H1 (cell line): ENCODE measurements at places on chromosomes 3 and 15. TPM values are rescaled to one million over a fixed set of nuclear protein-coding genes. Genes with fewer than 3 reads are reported as not detected.

DNA sequence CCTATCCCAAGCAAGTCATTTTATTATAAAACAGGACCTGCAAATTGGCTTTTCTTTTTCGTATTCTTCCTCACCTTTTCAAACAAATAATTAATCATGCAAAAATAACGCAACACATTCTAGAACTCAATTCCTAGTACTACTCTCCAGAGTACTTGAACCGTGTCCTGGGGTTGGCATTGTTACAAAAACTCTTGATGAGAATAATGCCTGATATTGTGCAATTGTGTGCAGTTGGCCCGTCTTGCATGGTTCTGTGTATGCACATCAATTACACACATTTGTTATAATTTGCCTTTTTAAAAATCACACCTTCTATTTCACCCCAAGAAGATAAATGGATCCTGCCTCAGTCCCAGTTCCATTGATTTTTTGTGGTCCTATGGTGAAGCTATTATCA, 205.4 kb downstream of the EPHB1 start:
- no peak for DNase-seq
- no peaks in the 10 kb centered on the region for H3K27me3 ChIP-seq
- H3K36me3 ChIP-seq = no peaks in the 10 kb centered on the region
- H3K27ac ChIP-seq = no peak overlapping the region

- no peaks in the 10 kb centered on the region for H3K36me3 ChIP-seq
- no peak overlapping the region for H3K4me3 ChIP-seq
- H3K27ac ChIP-seq = no peak overlapping the region
- no peaks in the 10 kb centered on the region for H3K4me1 ChIP-seq
- no peak for DNase-seq
Measured at GRCh38 chr3:44400771-44401170, 62.2 kb downstream of the TCAIM start.

DNA sequence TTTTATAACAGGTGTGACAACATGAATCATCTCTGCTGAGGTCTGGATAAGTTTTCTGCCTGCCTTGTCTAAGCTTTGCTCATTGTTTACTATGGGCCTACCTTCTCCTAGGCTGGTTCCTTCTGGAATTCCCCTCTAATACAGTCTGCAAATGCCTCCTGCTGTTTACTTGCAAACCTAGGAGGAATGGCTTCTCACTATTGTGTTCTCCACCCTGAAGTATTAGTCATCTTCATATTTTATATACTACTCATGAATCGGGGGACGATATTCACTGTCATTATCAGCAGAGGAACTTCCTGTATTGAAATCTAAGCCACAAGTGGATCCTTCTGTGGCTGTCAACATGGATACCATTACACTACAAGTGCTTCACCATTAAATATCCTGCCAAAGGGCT, 154.8 kb downstream of the PLCL2 start:
- H3K4me1 ChIP-seq = no peaks in the 10 kb centered on the region
- H3K4me3 ChIP-seq = no peak overlapping the region
- H3K36me3 ChIP-seq = no peaks in the 10 kb centered on the region
- no peaks in the 10 kb centered on the region for H3K27me3 ChIP-seq

GRCh38 chr3:47652142-47652541, 73.5 kb upstream of the CSPG5 start:
- DNase-seq = no peak
- peaks cover 45% of the 10 kb centered on the region for H3K36me3 ChIP-seq
- no peak overlapping the region for H3K4me3 ChIP-seq
- no peak overlapping the region for H3K27ac ChIP-seq
- no peaks in the 10 kb centered on the region for H3K27me3 ChIP-seq

DNA sequence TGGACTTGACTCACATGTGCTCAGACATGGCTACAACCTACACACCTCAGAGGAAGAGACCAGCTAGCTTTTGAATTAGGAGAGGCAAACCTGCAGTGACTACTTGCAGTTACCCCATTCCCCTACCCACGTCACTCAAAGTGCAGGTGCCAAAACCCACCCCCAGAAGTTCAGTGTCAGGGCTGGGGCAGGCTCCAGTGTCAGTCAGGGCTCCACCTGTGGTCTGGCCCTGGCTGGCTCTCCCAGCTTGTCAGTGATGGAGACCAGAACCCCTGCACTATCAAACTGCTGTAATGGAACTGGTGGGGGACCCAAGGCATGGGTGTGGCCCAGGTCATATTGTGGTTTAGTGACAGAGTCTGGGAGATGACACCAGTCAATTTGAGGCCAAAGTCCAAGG, 32.6 kb upstream of the SLC41A3 start:
- H3K4me1 ChIP-seq = no peaks in the 10 kb centered on the region
- H3K27ac ChIP-seq = no peak overlapping the region
- DNase-seq = no peak
- H3K4me3 ChIP-seq = no peak overlapping the region
- no peaks in the 10 kb centered on the region for H3K36me3 ChIP-seq

DNA sequence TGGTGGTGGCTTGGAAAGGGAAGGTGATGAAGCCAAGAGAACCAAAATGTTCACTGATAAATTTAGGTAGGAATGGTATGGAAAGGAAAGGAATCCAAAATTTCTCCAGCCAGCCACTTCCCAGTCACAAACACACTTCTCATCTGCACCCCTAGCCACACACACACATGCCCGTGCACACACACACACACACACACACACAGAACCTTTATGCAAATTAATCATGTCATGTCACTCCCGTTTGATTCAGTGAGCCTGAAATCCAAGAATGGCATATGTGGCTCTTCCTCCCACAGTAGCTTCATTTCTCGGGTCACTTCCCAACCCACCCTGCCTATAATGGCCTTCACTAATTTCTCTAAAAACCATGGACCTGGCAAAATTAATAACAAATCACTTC, 3.1 kb upstream of the HLTF start:
- no peak overlapping the region for H3K4me3 ChIP-seq
- no peak overlapping the region for H3K27ac ChIP-seq
- H3K36me3 ChIP-seq = no peaks in the 10 kb centered on the region

DNA sequence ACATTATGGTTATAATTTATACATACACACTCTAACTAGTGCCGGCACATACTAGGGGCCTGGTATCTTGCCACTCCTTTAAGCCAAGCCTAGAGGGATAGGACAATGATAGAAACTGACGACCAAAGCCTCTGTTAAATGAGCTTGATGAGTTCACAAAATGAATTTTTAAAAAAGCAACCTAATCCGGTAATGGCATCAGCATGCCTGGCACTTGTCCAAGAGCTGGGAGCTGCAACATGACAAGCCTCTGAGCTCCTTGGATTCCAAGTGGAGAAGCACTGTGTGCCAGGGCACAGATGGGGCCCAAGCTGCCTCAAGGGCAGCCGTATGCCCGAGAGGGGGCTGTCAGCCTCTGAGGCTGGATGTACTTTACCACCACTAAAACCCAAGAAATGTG, 9.7 kb downstream of the ETV5 start:
- no peaks in the 10 kb centered on the region; the same call in 1 of the 2 replicates for H3K36me3 ChIP-seq
- no peak for DNase-seq
- peaks cover 14% of the 10 kb centered on the region for H3K27me3 ChIP-seq
- H3K4me3 ChIP-seq = no peak overlapping the region
- H3K27ac ChIP-seq = no peak overlapping the region

- H3K27ac ChIP-seq = no peak overlapping the region
- H3K4me1 ChIP-seq = no peaks in the 10 kb centered on the region
- no peak for DNase-seq
- no peak overlapping the region for H3K4me3 ChIP-seq
- H3K36me3 ChIP-seq = peaks cover 9% of the 10 kb centered on the region; the same call in 1 of the 2 replicates
Measured at GRCh38 chr3:33089515-33089914, 7.4 kb downstream of the GLB1 start.

DNA sequence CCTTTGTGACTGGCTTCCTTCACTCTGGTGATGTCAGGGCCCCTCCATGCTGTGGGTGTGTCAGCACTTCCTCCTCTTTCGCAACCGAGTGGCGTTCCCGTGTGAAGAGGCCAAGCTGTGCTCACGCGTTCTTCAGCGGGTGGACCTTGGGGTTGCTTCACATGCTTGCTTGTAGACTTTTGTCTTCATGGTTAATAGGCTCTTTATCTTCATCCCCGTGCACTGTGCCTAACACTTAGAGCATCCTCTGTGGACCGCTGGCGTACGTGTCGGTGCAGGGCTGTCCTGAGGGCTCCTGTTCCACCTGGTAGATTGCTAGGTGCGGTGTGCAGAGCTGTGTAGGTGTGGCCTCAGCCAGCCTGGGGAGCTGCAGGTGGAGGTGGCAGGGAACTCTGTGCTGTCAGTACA, 182.3 kb downstream of the OR4M2 start:
- H3K4me1 ChIP-seq = no peaks in the 10 kb centered on the region
- H3K36me3 ChIP-seq = no peaks in the 10 kb centered on the region

DNA sequence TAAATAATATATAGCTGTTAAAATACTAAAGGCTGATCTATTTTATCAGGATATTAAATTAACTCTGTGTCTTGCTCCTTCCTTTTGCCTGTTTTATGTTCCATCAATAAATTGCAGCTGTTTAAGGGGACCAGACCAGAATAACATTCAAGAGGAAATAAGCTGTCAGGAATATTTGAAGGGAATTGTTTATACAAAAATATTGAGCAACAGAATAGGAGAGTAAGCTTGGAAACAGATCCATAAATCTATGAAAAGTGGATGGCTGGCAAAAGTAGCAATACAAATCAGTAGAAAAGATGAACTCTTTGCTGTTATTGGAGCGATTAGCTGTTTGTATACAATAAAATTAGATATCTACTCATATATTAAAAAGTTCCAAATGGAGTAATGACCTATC, 36.2 kb upstream of the PLSCR2 start:
- H3K36me3 ChIP-seq = no peaks in the 10 kb centered on the region
- no peak for DNase-seq
- no peak overlapping the region for H3K4me3 ChIP-seq
- H3K27ac ChIP-seq = no peak overlapping the region

GRCh38 chr3:95343767-95344166, 1280.9 kb downstream of the NSUN3 start:
- H3K36me3 ChIP-seq = no peaks in the 10 kb centered on the region
- DNase-seq = no peak
- H3K4me1 ChIP-seq = no peaks in the 10 kb centered on the region
- no peak overlapping the region for H3K4me3 ChIP-seq
- H3K27me3 ChIP-seq = no peaks in the 10 kb centered on the region

GRCh38 chr3:60542995-60543394, 708.3 kb downstream of the FHIT start:
- no peak for DNase-seq
- no peaks in the 10 kb centered on the region for H3K27me3 ChIP-seq
- H3K4me1 ChIP-seq = no peaks in the 10 kb centered on the region
- H3K27ac ChIP-seq = no peak overlapping the region
- H3K36me3 ChIP-seq = no peaks in the 10 kb centered on the region
- H3K4me3 ChIP-seq = no peak overlapping the region

DNA sequence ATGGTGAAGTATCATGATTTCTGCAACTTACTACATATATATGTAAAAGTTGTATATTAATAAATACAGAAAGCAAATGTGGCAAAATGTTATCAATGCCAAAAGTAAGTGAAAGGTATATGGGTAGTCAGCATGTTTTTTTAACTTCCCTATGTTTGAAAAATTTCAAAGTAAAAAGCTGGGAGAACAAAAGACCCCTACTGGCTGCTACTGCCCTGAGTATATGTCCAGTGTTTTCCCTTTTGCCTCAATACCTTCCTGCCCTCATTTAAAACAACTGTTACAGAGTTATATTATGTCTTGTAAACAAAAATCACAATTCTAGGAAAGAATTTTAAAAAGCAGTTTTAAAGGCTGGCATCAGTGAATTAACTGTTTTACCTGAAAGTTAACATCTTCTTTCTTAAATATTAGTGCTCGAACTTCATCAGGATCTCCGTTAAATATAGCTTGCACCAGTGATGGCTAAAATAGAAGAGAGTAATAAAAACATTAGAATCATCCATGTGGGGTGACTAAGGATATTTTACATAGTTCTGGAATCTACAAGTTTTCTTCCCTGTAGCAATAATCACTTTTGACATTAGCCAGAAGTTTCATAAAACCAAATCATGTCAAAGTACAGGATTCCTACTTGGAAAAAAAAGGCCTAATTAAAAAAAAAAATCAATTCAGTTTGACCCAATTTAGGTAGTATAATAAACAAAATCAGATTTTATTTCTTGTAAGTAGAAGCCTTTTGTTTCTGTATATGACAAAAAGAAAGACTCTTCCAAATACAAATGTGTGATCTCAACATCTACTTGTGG, 2.7 kb downstream of the ANKRD28 start:
- no peak overlapping the region for H3K4me3 ChIP-seq
- H3K27me3 ChIP-seq = no peaks in the 10 kb centered on the region
- no peaks in the 10 kb centered on the region for H3K36me3 ChIP-seq

DNA sequence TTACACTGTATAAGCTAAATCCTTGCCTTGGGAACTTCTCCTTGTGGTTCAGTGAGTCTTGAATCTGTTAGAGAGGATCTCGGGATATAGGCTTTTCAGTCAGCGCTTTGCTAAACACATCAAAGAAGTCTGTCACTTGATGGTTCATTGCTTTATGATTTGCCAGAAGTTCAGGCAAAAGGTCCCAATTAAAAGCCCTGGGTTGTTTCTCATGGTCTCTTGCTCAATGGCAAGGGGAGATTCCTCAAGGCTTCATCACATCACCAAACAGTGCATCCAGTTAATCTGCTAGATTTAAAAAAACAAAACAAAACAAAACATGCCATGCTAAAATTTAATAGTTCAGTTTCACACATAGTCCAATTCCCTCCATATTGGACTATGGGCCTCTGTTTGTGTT, 114.8 kb downstream of the FILIP1L start:
- H3K27ac ChIP-seq = no peak overlapping the region
- no peak overlapping the region for H3K4me3 ChIP-seq
- no peak for DNase-seq
- H3K4me1 ChIP-seq = no peaks in the 10 kb centered on the region
- no peaks in the 10 kb centered on the region for H3K36me3 ChIP-seq
- no peaks in the 10 kb centered on the region for H3K27me3 ChIP-seq

GRCh38 chr15:78842519-78842918, 30.2 kb upstream of the MORF4L1 start:
- DNase-seq = no peak
- no peak overlapping the region for H3K4me3 ChIP-seq
- H3K27me3 ChIP-seq = no peaks in the 10 kb centered on the region
- H3K36me3 ChIP-seq = no peaks in the 10 kb centered on the region
- H3K27ac ChIP-seq = no peak overlapping the region

Gene ITIH1
- total RNA-seq = not detected in 2 replicates

Gene NANOGP8
- 31.9 and 40.6 TPM in 2 replicates for total RNA-seq

Gene GATA2
- 0.30 and 0.40 TPM in 2 replicates for total RNA-seq

Gene HAUS2
- 28.8 and 33.5 TPM in 2 replicates for total RNA-seq

Gene RBP2
- total RNA-seq = not detected in 2 replicates

Gene PIGZ
- total RNA-seq = not detected in 2 replicates

Gene C2CD4A
- not detected in 2 replicates for total RNA-seq

Gene SNTN
- total RNA-seq = not detected in 2 replicates

Gene KBTBD13
- total RNA-seq = not detected in 2 replicates

Gene ALDH1A2
- 0.24 and 0.31 TPM in 2 replicates for total RNA-seq

Gene ACP3
- 1.2 and 2.4 TPM in 2 replicates for total RNA-seq

Gene ANKDD1A
- 5.0 and 5.7 TPM in 2 replicates for total RNA-seq

Gene TRIM71
- total RNA-seq = 293 and 296 TPM in 2 replicates
